ENCODE measurements at places on chromosomes 11 and 22.

- no peak for DNase-seq
Measured at GRCh38 chr11:850775-851763, 8.4 kb downstream of the TSPAN4 start.

DNA sequence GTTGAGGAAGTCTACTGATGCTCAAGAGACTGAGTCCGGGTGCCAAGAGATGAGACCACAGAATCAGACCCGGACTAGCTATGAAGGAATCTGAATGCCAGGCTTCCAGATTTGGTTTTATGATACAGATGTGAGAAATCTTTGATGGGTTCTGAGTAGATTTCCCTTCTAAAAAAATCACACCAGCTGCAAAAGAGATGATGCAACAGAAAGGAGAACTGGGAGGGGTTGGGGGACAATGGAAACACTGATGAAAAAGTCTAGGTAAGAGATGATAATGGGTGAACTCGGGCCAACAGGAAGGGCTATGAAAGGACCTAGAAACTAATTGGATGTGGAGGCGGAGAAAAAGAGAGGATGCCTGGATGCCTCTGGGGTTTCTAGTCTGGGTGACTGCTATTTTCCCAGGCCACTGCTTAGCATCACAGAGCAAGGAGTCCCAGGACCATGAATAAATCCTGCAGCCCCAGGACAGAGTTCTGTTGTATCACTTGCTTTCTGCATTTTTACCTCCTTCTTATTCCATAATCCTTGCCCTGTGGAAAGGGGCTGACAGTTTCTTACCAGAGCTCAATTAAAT is 115.4 kb upstream of the SEZ6L start:
- DNase-seq, result no peak

GRCh38 chr11:64097468-64098317 is 62.0 kb downstream of the FLRT1 start:
- no peak for DNase-seq

DNA sequence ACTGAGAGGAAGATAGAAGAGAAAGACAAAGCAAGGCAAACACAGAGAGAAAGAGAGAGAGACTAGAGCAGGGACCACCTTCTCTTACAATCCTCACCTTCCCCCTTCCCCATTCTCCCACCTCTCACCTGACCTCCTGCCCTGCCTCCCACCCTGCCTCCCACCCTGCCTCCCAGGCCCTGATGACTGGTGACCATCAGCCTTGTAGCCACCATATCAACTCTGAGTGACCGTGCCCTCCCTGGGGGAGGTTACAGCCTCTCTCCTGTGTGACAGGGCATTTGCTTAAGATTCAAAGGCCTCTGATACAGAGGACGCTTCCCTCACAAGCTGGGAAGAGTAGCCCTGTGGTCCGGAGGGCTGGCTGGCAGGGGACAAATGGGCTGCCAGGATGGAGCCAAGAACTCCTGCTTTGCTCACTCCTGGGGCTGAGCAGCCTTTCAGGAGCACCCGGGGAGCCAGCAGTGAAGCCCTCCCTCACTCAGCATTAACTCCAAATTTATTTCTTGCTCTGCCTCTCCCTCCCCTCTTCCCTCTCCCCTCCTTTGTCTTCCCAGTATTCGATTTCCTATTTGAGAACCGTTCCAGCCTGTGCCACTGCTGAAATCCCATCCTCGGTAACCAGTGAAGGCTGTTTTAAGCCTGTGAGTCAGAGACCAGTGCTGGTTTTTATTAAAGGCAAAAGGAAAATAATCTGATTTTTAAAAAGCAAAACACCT is 125.2 kb upstream of the SYT13 start:
- DNase-seq, result no peak

- DNase-seq, result no peak
Measured at GRCh38 chr11:10410844-10411200, 44.2 kb upstream of the AMPD3 start.

DNA sequence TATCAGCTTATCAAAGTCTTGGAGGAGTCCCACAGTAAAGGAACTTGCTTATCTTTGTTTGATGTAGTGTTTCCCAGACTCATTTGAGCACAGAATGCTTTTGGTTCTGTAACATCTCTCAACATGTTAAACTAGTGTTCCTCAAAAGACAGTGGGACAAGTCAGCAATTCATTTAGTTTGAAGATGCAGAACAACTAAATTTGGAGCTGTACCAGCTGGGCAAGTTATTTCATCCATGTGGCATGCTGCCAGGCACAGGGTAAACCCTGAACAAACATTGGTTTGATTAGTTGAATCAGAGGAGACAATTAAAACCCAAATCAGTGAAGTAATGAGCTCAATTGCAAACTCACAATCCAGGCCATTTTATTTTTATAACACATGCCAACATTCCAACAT is 141.2 kb downstream of the CSNK2A3 start:
- DNase-seq, result no peak

DNA sequence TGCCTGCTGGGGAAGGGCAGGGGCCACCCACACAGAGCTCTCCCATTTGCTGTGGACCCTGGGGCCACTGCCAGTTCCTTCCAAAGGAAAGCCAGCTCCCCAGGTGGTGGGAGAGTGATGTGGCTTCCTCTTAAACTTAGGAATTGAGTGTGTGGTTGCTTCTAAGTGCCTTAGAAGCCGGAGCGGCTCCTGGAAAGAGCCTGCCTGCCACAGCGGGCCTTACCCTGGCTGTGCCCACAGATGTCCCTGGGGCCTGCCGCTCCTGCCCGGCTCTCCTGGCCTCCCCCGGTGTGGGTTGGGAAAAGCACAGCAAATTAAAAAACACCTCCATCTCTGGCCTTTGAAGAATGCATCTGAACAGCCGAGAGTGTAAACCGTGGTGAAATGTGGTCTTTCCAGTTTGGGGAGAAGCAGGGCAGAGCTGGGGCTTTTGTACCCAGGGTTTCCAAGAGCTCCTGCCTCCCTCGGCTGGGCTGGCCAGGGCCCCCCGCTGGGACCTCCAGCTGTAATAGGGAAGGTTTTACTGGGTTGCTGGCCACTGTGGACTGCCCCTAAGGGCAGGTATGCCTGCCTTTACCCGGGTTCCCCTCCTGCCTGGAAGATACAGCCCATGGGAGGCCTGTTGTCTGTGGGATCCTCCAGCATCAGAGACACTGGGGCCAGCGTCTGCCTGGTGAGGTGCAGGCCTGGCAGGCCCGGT is 30.2 kb downstream of the LRP5 start:
- no peak for DNase-seq

GRCh38 chr11:73513707-73514106 is 84.2 kb downstream of the FAM168A start:
- DNase-seq, result no peak
